ENCODE measurements at places on chromosomes 6 and 20.

DNA sequence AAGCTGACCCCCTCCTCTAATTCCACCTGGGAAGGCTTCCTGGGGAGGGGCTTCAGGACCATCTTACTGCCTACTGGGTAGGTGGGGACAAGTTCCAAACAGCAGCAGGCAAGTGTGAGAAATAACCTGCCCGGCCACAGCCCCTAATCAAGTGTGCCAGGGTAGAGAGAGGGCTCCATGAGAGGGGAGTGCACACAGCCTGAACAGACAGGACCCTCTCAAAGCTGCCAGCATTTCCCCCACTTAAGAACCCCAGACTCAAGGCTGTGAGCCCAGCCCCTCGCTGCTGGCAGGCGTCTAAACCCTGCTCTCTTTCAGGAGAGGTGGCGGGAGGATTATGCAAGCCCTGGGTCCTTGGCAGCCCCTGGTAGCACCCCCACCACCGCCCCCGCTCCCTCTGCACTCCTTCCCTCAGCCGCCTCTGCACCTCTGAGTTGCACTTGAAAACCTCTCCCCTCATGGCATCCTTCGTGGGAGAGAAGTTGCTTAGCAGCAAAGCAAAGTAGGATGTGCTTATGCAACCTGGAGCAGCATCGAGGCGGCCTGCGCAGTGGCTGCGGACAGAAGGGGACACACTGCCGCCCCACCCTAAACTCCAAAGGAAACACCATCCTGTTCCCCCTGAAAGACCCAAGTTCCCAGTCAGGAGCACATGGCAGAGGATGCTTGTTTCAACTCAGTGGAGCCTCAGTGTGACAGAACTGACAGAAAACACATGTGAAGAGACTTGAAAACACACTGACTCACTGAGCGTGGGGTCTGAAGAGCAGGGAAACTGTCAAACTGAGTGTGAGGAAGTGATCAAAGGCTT lies 10.5 kb downstream of the DDRGK1 start:
- DNase-seq = no peak

- peak; percentile 8 for DNase-seq
Measured at GRCh38 chr20:34363465-34364222, 571 bp downstream of the ITCH start.

- peak; percentile 53 for DNase-seq
Measured at GRCh38 chr6:76885861-76886301, 577.4 kb downstream of the HTR1B start.

DNA sequence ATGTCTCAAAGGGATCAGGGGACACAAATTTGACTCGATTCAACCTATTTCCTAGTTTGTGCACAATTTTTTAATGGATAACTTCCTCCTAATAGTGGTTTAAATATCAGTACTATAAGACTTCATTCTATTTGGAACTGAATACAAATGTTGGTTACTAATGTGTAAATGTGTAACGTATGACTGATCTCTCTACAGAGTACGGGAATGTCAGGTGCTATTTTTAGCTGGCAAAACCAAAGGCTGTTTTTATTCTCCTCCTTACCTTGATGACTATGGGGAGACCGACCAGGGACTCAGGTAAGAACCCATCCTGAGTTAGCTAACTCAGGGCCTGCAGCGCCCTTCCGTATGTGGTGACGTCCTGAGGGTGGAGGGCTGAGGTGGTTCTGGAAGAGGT lies 33.0 kb downstream of the PRPH2 start:
- no peak for DNase-seq

GRCh38 chr20:56249244-56249955 lies 868 bp downstream of the MC3R start:
- DNase-seq = no peak

DNA sequence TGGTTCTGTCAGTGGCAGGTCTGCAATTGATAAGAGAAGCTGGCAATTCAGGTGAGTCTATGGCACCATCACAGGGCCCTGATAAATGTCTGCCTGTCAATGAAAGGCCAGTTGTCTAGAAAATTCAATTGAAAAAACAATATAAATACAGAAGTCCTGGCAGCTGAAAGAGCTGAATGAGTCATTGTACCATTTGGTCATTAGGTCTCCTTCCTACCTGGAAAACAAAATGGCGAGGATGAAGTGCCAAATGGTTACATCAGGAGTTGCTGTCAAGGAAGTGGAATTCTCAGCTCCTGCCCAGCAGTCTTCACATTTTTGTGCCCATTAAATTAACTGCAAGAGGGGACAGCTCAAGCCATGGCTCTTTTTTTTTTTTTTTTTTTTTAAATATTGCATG lies 37.7 kb downstream of the PEX7 start:
- DNase-seq = no peak

DNA sequence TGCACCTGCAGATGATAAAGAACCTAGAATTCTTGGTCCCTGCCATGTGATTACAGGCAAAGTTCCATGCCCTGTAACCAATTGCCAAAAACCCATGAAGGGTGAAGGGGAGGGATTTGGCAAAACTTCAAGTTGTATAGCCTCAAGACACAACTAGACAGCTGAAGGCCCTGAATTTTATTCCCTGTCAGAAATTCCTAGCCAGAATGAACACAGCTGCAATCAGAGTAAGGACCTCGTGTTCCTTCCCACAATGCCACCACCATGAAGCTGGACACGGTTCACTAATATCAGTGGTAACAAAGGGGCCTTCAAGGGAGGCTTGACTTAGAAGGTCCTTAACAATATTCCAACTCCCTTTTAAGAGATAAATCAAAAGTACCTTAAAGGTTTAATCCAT lies 22.5 kb upstream of the IRAK1BP1 start:
- DNase-seq = no peak

DNA sequence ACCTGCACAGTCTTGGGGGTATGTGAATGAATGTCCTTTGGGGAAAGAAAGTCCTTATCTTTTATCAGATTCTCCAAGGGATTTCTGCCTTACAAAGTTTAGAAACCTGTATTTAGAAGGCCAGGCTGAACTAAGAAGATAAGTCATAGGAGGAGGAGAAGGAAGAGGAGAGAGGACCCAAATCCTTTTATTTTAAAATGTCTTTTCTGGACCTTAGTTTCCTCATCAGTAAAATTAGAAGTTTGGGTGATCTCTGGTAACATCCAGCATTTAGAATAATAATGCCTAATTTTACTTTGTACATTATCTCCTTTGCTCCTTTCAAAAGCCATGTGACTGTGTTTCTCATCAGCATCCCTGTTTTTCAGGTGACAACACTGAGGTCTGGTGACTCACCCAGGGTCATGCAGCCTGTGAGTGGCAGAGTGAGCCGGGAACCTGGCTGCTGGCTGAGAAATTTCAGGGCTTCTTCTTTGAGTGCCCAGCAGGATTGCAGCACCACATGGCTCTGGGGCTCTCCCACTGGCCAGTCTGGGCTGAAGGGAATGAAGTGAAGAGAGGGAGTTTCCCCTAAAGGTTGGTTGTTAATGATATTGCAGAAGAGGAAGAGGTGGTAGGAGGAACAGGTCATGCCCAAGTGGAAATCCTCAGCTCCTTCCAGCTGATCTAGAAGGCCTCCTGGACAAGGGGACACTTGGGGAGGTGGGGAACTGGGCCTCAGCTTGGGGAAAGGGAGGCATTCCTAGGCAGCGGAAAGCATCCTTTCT lies 34.0 kb downstream of the VEGFA start:
- no peak for DNase-seq

- DNase-seq = no peak
Measured at GRCh38 chr6:31453259-31453658, 44.7 kb upstream of the MICB start.

- DNase-seq = no peak
Measured at GRCh38 chr6:37391120-37391519, 37.3 kb downstream of the RNF8 start.

DNA sequence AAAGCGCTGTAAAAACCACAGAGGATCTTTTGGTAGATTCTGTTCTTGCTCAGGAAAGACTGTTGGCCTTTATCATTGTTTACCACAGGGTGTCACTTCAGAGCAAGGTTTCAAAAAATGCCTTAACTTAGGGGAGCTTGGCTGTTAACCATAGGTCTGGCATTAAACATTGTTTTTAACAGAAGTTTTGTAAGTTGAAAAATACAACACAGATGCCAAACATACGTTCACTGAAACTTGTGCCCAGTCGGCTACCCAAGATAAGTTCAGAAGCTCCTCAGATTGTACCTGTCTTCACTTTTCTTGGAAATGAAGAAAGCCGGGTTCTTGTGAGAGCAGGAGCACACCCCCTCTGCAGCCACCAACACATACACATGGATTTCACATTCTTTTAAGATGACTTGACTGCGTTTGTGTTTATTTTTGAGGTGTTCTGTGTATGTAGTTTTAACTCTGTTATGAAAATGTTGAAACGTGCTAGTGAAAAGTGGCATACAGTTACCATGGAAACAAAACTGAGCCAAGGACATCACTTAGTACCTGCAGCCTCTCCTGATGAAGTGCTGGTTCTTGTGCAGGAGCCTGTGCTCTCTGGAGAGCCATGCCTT lies 64.9 kb downstream of the SYCP2L start:
- DNase-seq = peak; percentile 36

GRCh38 chr20:21707267-21707666 lies 1.8 kb downstream of the PAX1 start:
- no peak for DNase-seq

GRCh38 chr6:1689141-1689540 lies 79.4 kb downstream of the FOXC1 start:
- DNase-seq = no peak

DNA sequence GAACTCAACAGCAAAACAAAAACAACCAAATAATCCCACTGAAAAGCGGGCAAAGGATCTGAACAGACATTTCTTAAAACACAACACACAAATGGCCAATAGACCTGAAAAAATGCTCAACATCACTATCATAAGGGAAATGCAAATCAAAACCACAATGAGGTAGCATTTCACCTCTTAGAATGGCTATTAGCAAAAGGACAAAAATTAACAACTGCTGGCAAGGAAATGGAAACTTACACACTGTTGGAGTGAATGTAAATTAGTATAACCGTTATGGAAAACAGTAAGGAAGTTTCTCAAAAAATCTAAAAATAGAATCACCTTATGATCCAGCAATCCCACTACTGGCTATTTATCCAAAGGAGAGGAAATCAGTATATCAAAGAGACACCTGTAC lies 20.9 kb downstream of the FAM8A1 start:
- DNase-seq = no peak

- DNase-seq = no peak
Measured at GRCh38 chr6:20085817-20086216, 126.5 kb downstream of the MBOAT1 start.

GRCh38 chr6:48315051-48315719 lies 204.2 kb upstream of the PTCHD4 start:
- DNase-seq = no peak

DNA sequence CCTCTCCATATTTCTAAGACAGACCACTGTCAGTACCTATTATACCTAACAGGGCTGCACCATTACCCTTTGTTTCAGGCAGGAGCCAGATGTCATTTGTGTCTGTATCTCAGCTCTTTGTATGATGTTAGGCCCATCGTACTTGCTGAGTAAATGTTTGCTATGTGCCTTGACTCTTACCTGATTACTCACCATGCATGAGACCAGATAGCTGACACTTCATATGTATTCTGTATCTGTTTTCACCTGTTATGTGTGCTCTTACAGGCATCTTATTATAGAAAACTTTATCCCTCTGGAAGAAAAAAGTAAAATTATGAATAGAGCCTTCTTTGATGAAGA lies 31.7 kb upstream of the ASXL1 start:
- DNase-seq = no peak

GRCh38 chr20:32333988-32334885 lies 23.9 kb upstream of the ASXL1 start:
- no peak for DNase-seq

- peak; percentile 49 for DNase-seq
Measured at GRCh38 chr6:36590237-36590636, 3.9 kb upstream of the SRSF3 start.

DNA sequence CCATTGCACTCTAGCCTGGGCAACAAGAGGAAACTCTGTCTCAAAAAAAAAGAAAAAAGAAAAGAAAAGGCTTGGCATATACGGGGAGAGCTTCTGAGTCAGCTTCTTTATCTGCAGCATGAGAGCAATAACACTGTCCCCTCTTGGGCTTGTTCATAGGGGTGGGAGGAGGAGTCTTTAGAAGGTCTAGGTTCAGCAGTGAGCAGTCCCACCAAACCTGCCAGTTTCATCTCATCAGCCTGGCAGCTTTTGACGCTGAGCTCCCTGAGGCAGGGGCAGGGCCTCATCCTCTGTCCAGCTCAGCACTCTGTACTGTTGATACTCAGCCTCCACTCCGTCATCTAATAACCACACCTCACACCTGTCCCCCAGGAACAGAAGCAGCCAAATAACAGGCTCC lies 5.6 kb upstream of the C6orf132 start:
- no peak for DNase-seq

GRCh38 chr6:15020119-15020770 lies 225.6 kb upstream of the JARID2 start:
- no peak for DNase-seq

- DNase-seq = peak; percentile 36
Measured at GRCh38 chr6:154488802-154489437, 21.6 kb downstream of the CNKSR3 start.

DNA sequence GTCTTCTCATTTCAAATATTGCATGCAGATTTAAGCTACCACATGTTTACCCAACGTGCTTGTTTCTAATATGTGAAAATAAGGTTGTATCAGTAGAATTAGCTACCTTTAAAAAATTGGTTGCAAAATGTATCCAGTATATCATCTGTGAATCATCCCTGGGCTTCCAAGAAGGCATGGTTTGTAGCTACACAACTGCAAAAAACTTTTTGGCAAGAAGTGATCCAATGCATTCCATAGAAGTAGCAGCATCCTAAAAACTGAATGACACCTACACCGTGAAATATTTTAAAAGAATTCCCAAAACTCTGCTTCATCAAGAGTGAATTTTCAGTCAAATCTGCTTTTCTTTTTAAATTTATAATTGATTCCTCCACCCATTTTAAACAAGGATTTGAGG lies 89.1 kb downstream of the AIG1 start:
- DNase-seq = peak; percentile 57

DNA sequence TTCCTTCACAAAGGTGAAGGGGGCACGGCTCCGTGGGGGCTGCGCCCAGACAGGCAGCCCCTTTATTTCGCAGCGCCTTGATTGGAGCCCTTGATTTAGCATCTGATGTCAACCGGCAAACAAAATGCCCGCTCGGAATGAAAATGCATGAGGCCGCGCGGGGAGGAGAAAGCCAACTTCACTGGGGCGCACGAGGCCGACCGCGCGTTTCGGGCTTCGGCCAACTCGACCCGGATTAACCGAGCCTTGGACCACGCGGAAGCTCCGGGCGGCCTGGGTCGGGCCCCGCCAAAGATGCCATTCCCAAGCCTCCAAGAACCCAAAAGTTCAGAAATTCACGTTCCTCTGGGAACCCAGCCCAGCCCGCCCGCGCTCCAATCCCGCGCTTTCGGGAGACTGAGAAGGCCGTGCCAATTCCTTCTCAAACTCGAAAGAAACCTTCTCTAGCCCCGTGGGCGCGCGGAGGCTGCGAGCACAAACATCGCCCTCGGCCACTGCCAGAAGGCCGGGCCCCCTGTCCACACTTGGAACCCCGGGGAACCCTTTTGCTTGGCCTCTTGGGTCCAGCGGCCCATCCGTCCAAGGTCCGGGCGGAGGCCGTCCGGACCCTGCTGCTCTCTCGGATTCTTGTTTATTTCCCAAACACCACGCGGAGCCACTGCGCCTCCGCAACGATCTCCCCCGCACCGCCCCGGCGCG lies 879 bp upstream of the INSM1 start:
- DNase-seq = no peak

GRCh38 chr6:15845492-15845891 lies 182.7 kb upstream of the DTNBP1 start:
- no peak for DNase-seq

- no peak for DNase-seq
Measured at GRCh38 chr6:166579237-166579850, 7.1 kb downstream of the RAMACL start.

GRCh38 chr6:145548933-145549648 lies 186.2 kb downstream of the EPM2A start:
- no peak for DNase-seq

GRCh38 chr6:135423649-135424128 lies 73.9 kb downstream of the AHI1 start:
- peak; percentile 13 for DNase-seq

Measured in fibroblast of skin of left biceps (primary cell).